RCC 7860 (cell line): ENCODE measurements at places on chromosomes 13 and 19.
A peak's percentile ranks its signal among the peaks of the same experiment; 100 is the strongest.

DNA sequence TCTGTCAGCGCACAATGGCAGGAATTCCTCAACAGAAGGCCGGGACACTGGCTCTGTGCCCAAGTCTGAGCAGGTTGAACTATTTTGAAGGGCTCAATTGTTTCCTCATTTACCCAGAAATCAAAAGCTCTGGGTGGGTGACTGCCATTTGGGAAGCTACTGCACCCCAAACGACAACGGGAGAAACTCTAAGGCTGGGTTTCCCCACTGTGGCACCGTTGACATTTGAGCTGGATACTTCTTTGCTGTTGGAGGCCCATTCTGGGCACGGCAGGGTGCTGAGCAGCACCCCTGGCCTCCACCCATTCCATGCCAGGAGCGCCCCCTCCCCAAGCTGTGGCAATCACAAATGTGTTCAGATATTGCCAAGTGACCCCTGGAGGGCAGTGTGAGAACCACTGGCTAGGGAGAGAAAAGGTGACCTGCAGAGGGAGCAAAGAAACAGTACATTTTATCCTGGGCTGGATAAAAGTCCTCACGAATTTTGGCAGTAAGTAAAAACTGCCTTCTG lies 62.5 kb downstream of the RFX2 start:
- DNase-seq, result peak; percentile 28

DNA sequence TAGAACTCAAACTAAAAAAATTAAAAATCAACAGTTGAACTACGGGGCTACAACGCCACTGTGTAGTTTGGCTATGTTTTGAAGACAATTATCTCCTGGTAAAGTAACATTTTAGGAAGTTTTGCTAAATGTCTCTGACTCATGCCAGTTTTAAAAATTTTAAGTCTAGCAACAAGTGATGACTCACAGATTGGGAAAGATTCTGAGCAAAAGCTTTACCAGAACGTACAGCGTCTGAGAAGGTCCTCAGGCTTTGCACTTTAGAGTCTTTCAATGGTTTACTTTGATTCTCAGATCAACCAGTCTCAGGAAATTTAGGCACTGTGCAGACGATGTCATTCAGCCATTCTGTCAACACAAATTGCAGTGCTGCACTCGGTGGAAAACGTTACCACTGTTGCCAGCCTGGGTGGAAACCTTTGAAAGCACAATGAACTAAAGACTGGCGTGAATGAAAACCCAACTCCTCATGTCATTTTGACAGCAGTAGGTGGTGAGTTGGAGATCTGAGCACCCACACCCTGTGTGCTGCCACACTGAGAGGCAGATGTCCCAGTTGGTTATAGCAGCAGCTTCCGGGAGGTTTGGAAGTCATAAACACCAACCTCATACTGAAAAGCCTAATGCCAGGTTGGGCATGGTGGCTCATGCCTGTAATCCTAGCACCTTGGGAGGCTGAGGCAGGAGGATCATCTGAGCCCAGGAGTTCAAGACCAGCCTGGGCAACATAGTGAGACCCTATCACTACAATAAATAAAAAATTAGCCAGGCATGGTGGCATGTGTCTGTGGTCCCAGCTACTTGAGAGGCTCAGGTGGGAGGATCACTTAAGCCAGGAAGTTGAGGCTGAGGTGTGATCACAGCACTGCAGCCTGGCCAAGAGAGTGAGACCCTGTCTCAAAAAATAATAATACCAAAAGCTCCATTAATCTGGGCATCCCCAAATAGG lies 6.3 kb upstream of the WTIP start:
- DNase-seq, result no peak

GRCh38 chr13:95676105-95676761 lies 706 bp upstream of the DNAJC3 start:
- DNase-seq, result no peak

DNA sequence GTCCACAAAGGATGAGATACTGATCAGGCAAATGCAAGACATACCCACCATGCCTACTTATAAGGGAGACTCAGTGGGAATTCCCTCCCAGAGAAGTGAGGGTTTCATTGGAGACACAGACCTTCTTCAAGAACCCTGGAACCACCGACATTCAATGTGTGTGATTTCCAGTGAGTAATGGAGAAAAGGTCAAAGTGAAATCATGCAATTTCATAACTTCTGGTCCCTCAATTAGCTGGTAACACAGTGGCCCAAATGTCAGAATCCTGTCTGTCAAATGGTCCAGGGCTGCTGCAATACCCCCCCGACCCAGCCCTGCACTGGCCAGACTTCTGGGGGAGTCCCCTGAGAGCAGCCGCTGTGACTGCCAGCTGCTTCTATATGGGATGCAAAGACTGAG lies 4.7 kb upstream of the METTL21C start:
- no peak for DNase-seq

DNA sequence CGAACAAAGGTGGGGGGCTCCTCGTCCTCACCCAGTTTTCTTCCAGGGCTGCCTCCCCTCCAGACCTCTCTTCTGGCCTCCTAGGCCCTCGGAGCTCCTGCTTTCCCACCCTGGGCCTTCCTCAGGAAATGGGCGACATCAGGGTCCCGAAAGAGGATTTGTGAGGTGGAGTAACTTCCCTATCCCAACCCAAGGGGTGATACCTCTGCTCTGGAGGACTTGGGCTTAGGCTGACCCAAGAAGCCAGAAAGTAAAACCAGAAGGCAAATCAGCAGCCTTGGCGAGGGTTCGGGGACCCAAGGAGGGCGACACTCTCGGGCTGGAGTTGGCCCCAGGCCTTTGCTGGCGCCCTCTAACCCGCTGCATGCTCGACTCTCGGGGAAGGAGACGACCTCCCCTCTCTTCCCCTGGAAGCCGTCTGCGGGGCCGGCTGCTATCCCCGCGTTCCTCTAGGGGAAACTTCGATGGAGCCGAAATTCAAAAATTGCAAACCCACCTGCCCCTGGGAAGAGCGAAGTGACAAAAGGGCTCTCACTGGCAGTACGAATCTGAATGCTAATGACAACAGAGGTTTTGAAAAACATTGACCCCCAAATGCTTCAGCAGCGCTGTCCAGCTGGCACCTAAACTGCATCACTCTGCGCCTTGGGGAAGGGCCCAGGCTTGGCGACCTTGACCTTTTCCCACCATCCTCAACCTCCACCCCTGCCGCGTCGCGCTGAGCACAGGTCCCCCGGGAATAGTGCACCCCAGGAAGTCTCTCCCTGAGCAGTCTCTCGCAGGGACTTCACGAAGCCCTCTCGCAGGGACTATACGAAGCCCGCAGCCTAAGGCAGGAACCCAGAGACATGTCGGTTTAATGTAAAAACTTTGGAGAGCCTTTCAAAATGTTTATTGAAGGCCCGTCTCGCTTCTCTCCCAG lies 2.4 kb downstream of the PDX1 start:
- no peak for DNase-seq
